WTC11 (cell line): ENCODE measurements at places on chromosomes 2 and 18. TPM values are rescaled to one million over a fixed set of nuclear protein-coding genes. Genes with fewer than 3 reads are reported as not detected.

Gene NGEF
- 4.5 to 6.6 TPM (median 5.4 TPM) in 3 replicates for total RNA-seq

Gene TRIM43
- 0.11 TPM in 1 of 3 replicates, not detected in the others for total RNA-seq

Gene RGPD4
- total RNA-seq = 0.04 to 0.05 TPM in 2 of 3 replicates, not detected in the other

Gene BMP10
- not detected in 3 replicates for total RNA-seq

Gene DIPK1C
- total RNA-seq = not detected in 3 replicates

Gene NEU4
- total RNA-seq = 2.2 to 4.1 TPM (median 3.0 TPM) in 3 replicates

Gene IGFBP5
- total RNA-seq = 5.3 to 12.5 TPM (median 6.4 TPM) in 3 replicates

Gene CGREF1
- total RNA-seq = 3.5 to 4.0 TPM (median 3.8 TPM) in 3 replicates

Gene ANTXR1
- total RNA-seq = 30.0 to 37.7 TPM (median 36.8 TPM) in 3 replicates

Gene TYMS
- 83.2 to 86.4 TPM (median 86.3 TPM) in 3 replicates for total RNA-seq

Gene HTR2B
- not detected in 3 replicates for total RNA-seq

Gene PAPOLG
- total RNA-seq = 19.8 to 22.5 TPM (median 21.5 TPM) in 3 replicates

Gene EFHD1
- total RNA-seq = 5.4 to 6.8 TPM (median 6.1 TPM) in 3 replicates

Gene ROCK2
- 21.3 to 25.9 TPM (median 22.4 TPM) in 3 replicates for total RNA-seq

Gene CUL3
- 74.4 to 86.2 TPM (median 80.7 TPM) in 3 replicates for total RNA-seq

Gene SAG
- 0.14 TPM in 1 of 3 replicates, not detected in the others for total RNA-seq

Gene VAPA
- 137 to 142 TPM (median 137 TPM) in 3 replicates for total RNA-seq

Gene GPN1
- total RNA-seq = 35.9 to 38.4 TPM (median 37.8 TPM) in 3 replicates

Gene PTPRN
- total RNA-seq = 3.8 to 5.7 TPM (median 5.2 TPM) in 3 replicates
